BJ (cell line): ENCODE measurements at places on chromosomes 16 and 17.

DNA sequence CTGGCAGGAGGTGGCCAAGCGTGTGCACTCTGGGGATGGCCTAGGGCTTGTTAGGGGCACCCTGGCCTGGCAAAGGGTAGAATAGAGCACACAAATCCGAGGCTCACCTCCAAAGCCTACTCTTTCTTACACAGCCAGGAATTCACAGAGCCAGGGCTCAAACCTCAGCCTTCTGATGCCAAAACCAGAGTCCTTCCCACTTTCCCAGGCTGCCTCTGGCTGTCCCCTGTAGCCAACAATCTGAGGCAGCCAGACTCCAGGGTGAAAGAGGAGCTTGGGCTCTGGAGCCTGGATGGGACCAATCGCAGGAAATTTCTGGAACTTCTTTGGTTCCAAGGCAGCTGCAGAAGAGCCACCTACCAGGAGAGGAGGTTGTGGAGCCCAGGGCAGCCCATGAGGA lies 127.9 kb downstream of the COPRS start:
- no peak for DNase-seq

GRCh38 chr17:43658900-43659299 lies 2.8 kb downstream of the MEOX1 start:
- DNase-seq = no peak

DNA sequence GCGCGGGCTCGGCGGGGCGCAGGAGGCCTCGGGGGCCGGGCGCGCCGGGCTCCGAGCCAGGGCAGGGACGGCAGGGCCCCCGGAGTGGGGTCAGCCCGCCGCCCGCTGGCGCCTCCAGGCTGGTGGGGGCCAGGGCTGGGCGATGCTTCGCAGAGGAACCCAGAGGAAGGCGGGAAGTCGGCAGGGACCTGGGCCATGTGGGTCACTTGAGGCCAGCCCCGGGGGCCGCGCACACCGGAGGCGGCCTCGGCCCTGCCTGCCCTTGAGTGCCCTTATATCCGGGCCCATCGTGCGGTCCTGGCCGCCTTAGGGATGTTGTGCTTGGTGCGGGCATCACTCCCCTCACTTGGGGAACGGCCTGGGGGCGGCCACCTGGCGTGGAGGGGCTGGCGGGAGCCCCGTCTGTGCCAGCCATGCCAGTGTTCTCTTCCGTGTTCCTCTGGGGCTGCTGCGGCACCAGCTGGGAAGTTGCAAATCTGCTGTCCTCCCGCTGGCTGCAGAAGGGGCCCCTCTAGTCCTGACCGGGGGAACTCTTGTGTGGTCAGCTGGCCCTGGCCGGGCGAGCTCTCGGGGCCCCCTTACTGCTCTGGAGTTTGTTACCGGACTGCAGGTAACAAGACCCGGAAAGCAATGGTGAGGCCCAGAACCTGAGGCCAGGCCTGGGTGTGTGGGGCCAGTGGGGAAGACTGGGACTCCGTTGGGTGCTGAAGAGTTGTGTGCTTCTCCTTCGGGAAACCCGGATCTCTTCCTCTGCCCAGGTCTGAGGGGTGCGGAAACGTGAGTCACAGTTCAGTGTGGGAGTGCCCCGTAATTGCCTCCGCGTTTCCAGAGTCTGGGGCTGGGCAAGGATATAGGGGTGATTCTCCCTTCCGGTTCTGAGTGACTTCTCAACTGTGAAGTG lies 849 bp downstream of the CAPN15 start:
- DNase-seq = no peak

DNA sequence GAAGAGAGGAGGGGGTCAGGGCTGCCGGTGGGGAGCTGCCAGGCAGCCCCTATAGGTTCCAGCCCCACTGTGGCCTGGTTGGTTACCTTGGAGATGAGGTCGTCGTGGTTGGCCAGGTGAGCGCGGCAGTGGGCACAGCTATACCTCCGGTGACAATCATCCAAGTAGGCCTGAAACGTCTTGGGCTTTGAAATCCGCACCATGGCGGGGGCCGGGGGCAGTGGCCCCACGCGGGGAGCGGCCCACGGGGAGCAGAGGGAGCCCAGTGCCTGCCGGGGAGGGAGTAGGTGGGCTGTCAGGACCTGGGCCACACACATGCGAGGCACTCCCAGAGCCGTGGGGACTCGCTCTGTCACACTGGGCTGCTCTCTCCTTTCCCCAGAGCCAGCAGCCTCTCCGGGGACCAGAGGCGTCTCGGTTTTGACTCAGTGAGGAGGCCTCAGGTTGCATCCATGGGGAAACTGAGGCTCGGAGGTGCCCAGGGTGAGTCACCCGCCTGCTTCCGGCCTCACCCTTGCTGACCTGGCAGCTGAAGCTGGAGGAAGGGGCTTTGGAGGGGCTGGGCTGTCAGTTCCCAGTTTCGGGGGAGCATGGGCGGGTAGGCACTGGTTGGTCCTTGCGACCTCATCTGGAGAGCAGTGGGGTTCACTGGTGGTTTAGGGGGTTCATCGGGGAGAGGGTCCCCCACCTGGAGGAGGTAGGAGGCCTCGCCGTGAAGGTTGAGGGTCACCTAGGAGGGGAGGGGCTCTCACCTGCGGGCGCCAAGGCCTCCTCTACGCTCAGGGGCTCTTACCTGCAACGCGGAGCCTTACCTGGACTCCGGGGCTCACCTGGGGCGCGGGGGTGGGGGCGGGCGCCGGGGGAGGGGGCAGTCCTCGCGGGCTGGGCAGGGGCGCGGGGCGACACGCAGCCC lies 591 bp downstream of the YPEL3 start:
- DNase-seq = no peak

DNA sequence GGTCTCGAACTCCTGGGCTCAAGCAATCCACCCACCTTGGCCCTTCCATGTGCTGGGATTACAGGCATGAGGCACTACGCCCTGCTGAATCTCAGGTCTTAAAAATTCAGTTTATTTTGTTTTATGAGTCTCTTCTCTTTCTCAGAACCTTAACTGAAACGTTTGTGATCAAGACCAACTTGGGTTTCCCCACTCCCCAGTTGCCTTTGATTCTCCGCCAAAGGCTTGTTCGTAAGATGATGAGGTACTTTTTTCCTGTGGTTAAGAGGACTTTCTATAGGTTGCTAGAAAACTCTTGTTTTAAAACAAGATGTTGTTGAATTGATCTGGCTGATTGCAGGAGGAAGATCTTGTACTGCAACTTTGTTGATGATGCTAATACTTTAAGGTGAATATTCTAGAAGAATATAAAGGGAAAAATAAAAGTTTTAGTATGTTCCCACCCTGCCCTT lies 11.7 kb downstream of the ABCC1 start:
- no peak for DNase-seq

- DNase-seq = no peak
Observed at GRCh38 chr17:78146881-78147280, 696 bp downstream of the C17orf99 start.

DNA sequence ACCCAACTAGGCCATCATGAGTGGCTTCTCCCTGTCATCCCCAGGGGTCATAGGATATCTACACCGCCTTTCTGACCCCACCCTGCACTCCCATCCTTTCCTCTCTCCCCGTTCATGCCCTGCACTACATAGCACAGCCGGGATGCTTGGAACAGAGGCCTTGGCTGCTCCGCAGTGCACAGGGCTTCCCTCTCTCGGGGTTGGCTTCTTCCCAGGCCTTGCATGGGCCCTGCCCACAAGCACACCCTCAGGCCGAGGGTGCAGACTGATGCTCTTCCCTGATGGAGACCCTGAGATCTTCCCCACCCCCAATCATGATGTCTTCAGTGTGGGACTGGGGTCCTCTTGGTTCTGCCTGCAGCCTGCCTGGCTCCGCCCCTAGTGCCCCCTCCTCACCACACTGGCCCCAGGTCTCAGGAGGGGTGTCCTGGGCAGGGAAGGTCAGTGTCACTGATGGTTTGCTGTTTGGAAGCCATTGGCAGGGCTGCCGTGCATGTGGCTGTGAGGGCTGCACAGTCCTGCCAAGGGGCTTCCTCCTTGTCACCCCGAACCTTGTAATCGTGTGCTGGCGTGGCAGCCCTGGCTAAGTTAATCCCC lies 14.3 kb upstream of the NAGLU start:
- DNase-seq = no peak

DNA sequence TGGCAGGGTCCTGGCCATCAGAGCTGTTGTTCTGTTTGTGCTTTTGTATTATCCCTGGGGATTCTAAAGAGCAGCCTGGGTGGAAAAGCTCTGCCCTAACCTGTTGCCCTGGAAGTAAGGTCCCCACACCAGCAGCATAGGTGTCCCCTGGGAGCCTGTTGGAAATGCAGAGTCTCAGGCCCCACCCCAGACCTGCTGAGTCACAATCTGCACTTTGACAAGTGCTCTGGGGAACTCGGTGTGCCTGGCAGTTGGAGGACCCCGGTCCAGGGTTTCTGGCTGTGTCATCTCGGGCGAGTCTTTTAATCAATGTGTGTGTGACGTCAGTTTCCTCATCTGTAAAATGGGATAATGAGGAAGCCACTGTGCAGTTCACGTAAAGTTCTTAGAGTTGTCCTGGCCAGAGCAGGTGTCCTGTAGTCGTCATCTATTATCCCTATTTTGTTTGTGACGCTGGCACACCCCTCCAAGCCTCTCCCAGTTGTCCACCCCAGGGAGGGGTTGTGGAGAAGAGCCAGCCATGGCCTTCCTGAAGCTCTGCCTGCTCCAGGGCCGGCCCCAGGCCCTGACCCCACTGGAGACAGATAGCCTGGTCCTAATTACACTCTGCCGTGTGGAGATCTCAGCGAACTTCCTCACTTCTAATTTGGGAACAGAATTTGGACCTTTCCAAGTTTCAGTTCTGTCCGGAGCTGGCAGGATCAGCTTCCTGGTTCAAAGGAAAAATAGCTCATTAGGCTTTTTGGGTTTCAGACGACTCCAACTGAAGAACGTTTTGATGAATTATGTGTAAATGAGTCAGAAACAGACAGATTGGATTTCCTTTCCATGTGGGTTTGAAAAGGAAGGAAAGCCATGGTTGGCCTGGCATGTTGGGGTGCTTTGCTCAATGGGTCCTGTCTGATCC lies 295.7 kb upstream of the FOXF1 start:
- no peak for DNase-seq

- DNase-seq = no peak
Observed at GRCh38 chr17:40532520-40533253, 31.3 kb upstream of the TNS4 start.

DNA sequence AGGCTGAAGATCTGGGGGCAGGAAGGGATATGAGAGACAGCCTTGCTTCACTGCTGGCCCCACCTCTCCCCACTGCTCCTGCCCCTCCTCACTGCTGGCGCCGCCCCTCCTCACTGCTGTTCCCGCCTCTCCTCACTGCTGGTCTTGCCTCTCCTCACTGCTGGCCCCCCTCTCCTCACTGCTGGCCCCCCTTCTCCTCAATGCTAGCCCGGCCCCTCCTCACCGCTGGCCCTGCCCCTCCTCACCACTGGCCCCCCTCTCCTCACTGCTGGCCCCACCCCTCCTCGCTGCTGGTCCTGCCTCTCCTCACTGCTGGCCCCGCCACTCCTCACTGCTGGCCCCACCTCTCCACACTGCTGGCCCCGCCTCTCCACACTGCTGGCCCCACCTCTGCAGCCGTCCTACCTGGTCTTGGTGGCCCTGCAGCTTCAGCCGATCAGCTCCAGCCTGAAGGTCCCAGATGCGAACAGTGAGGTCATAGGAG lies 9.5 kb upstream of the PAM16 start:
- DNase-seq = no peak

DNA sequence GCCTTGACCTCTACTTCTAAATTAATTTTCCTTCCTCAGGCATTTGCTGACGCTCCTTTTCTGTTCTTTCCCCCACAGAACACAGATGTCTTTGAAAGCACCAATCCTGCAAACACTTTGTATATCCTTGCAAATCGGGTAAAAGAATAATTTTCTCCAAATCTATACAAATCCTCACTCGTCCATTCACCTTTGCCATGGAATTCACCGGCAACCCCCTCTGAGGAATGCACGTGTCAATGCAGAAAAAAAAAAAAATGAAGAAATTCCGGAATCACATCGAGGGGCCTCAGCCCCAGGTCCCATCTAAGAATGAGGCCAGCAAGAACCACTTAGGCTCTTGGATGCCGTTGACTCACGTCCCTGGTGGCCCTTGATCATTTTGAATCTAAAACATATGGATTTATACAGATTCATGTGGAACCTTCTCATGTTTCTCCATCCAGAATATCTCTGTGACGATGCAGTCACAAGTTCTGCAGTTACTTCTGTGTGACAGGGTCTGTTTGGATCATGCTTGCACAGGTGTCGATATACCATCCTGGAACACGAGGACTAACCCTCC lies 136.9 kb downstream of the RBFOX3 start:
- no peak for DNase-seq

DNA sequence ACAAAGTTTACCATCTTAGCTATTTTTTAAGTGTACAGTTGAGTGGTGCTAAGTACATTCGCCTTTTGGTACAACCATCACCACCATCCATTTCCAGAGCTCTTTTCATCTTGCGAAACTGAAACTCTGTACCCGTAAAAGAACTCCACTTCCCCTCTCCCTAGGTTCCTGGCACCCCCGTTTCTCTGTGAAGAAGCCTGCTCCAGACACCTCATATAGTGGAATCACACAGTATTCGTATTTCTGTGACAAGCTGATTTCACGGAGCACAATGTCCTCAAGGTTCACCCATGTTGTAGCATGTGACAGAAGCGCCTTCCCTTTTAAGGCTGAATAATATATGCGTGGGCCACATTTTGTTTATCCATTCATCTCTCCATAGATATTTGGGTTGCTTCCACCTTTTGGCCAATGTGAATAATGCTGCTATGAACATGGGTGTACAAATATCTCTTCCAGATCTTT lies 54.2 kb upstream of the MAP3K14 start:
- no peak for DNase-seq

- no peak for DNase-seq
Observed at GRCh38 chr16:68351991-68352431, 41.2 kb downstream of the PRMT7 start.

DNA sequence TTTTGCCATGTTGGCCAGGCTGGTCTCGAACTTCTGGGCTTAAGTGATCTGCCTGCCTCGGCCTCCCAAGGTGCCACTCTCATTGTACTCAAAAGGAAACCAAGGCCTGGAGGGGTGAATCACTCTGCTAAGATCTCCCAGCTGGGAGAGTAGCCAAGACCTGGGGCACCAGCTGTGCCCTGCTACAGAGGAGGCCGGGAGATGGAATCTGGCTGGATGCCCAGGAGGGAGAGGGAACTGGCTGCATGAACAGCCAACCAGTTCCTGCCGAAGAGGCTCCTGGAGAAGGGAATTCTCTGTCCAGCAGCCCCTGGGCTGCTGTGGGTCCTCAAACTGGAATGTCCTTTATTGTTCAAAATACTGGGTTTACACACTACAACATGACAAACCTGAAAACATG lies 238.7 kb upstream of the CIBAR2 start:
- peak; percentile 58 for DNase-seq

GRCh38 chr16:57297856-57298255 lies 13.4 kb upstream of the PLLP start:
- no peak for DNase-seq
